ENCODE measurements at places on chromosomes 12 and 14.

DNA sequence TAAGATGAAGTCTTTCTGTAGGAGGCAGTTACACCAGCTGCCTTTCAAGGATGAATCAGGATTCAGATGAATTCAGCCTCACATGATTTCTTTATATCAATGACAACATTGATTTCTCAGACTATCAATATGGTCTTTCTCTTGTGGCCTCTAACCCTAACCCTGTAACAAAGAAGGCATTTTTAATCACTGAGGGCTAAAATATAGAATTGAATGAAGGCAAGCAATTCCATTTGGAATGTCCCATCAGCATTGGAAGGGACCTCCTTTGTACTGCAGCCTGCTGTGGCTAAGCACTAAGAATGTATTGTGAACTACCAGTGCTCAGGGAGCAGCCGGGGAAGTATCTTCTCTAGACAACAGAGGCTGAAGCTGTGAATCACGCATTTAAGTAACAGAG lies 90.6 kb upstream of the FRMD6 start:
- DNase-seq, result no peak

- no peak for DNase-seq
These were observed 171.0 kb upstream of the FOXN3 start for GRCh38 chr14:89588016-89588415.

DNA sequence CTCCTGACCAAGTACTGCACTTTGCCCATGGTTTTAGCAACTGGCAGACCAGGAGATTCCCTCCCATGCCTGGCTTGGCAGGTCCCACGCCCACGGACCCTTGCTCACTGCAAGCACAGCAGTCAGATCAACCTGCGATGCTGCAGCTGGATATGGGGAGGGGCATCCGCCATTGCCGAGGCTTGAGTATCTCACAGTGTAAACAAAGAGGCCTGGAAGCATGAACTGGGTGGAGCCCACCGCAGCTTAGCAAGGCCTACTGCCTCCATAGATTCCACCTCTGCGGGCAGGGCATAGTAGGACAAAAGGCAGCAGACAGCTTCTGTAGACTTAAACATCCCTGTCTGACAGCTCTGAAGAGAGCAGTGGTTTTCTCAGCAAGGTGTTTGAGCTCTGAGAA lies 479.8 kb downstream of the FUT8 start:
- DNase-seq, result no peak

- no peak for DNase-seq
These were observed 174.6 kb downstream of the ESRRB start for GRCh38 chr14:76550534-76550933.

DNA sequence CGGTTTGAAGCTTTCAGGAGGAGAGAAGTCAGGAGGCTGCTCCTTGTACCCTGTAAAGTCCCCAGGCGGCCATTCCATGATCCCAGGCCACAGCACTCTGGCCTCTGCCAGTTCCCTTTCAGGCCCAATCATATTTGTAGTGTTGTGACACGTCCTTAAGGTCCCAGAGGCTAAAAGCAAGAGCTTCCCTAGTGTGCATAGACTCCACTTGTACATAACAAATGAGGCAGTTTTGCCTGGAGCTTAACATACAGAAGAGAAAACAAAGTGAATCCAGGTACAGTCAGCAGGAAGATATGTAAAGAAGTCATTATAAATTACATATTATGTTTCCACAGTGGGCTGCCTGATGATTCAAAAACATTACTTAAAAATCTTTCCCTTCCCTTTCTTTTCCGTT lies 81.1 kb upstream of the RPH3A start:
- DNase-seq, result no peak

Data from glomerular endothelial cell (primary cell).